Activated CD4-positive, alpha-beta T cell treated with anti-CD3 and anti-CD28 coated beads, Interleukin-10, Interleukin-2, amounts not matched to agents 100 ng/mL and 50 ng/mL, durations not matched to agents 16 hours and 8 hours (primary cell): ENCODE measurements at places on chromosomes 2 and 18.

GRCh38 chr2:20370191-20370590 is 19.5 kb upstream of the PUM2 start:
- no peak for DNase-seq

DNA sequence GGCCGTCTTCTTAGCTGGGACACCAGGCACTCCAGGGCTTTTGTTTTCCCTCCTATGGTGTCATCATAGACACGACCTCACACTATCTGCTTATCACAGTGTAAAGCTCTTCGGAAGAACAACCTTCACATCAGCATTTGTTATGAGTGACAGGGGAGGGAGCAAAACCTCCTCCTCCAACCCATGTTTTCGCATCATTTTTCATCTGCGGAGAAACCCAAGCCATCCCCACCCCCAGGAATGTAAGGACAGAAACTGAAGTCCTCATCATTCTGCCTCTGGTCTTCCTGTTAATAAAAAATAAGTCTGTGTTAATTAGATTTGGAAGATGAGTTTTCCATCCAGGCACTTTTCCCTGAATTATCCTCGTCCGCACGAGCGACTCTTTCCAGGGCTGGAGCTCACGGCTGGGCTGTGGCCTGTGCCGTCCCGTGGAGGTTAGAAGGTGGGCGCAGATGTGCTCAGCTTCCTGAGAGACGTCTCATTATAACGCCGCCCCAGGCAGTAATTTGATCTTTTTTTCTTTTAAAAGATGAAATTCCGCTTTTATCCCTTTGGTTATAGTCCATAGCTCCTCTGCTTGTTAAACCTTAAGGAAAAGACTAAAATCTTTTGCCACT is 101.6 kb upstream of the TMEM18 start:
- DNase-seq = no peak

GRCh38 chr2:121872651-121873050 is 117.2 kb downstream of the TSN start:
- DNase-seq = no peak

- DNase-seq = no peak
These were observed 63.9 kb downstream of the SPRED2 start for GRCh38 chr2:65368468-65368867.

GRCh38 chr2:230134496-230135129 is 65.9 kb upstream of the SLC16A14 start:
- peak; percentile 15 for DNase-seq

GRCh38 chr2:33023728-33024500 is 77.2 kb downstream of the LTBP1 start:
- DNase-seq = no peak

GRCh38 chr2:180191432-180192124 is 184.5 kb upstream of the CWC22 start:
- no peak for DNase-seq

GRCh38 chr18:9743200-9744016 is 35.3 kb downstream of the RAB31 start:
- DNase-seq = peak; percentile 16

DNA sequence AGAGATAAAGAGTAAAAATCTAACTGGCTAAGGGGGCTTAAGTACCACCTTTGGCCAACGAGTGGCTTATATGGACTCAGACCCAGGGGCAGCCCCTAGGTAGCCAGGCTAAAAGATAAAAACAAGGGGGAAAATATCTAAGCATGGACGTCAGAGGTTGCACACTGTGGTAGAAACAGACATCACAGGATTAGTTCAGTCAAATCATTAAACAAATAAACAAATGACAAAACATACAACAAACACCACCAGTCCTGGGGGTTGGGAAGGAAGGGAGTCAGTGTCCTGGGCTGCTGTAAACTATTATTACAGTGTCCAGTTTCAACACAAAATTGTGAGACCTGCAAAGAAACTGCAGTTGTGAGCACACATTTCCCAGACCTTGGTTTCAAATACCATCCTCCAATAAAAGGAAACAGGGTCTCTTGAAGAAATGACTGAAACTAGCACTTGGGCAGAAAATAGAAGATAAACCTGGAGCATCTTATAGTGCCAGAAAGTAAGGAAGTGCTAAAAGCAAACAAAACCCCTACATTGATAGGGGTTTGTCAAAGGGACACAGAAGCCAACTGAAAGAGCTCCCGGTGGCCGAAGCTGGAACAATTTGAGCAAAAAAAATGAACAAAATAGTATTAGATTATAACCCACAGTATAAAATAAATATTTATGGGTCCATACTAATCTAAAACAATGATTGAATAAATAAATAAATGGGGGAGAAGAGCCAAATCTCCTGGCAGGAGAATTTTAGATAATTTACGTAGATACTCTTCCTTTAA is 154.8 kb upstream of the KLF7 start:
- no peak for DNase-seq

- DNase-seq = no peak
These were observed 56.7 kb downstream of the CYP26B1 start for GRCh38 chr2:72090781-72091482.

- DNase-seq = peak; percentile 11
These were observed 15.3 kb upstream of the UGT1A9 start for GRCh38 chr2:233656443-233656842.

GRCh38 chr2:40466935-40467572 is 15.2 kb upstream of the SLC8A1 start:
- no peak for DNase-seq

GRCh38 chr2:99634234-99634633 is 144.4 kb upstream of the REV1 start:
- DNase-seq = no peak

GRCh38 chr18:5984245-5984644 is 88.9 kb upstream of the TMEM200C start:
- DNase-seq = no peak

DNA sequence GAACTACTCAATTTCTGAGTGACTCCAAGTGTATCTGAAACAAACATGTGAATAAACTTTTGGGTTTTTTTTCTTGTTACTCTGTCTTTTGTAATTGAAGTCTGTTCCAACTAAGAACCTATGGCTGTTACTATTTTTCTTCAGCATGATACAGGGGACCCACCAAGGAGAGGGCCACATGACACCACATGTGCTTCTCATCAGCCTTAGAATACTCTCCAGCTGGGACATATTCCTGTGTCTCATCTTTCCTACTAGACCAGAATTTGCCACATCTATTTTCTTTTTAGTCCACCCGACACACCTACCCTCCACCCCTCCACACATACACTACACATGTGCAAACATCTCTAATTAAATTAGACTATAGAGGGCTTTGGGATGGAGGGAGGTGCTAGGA is 191.7 kb upstream of the NDUFV2 start:
- no peak for DNase-seq

DNA sequence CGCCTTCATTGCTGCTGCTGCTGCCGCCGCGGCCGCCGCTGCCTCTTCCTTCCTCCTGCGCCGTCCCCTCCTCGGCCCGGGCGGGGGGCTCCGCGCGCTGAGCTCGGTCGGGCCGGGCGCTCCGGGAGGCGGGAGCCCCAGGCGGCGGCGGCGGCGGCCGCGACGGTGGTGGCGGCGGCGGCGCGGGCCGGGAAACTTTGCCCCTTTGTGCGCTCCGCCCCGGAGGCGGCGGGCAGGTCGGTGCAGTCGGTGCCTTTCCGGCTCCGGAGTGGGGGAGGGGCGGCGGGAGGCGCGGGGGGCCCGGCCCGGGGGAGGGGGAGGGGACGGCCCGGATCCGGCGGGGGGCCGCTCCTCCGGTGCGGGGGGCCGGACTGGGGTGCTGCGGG is 205 bp downstream of the TET3 start:
- DNase-seq = peak; percentile 68

- no peak for DNase-seq
These were observed 826.7 kb upstream of the ACVR2A start for GRCh38 chr2:147017951-147018645.

DNA sequence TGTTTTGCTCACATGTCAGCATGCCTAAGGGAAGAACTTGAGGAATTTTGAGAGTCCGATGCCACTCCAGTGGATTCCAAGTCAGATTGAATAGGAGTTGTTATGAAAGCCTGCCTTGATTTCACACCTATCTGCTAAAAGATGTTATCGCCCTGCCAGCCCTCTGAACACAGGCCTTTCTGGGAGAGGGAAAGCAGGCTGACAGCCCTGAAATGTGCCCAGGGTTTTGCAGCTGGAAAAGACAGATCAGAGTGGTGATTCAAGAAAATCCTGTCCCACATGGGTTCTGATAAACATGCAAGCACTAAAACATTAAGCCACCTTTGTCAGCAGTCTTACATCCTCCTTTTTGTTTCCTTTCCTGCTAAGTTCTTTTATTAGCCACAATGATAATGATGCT is 1752.9 kb upstream of the CELF4 start:
- no peak for DNase-seq

- no peak for DNase-seq
These were observed 264.8 kb downstream of the ANAPC1 start for GRCh38 chr2:111618978-111619902.

GRCh38 chr2:221529943-221530652 is 42.0 kb downstream of the EPHA4 start:
- DNase-seq = peak; percentile 26

GRCh38 chr18:76475450-76476194 is 19.4 kb downstream of the ZNF516 start:
- DNase-seq = no peak

DNA sequence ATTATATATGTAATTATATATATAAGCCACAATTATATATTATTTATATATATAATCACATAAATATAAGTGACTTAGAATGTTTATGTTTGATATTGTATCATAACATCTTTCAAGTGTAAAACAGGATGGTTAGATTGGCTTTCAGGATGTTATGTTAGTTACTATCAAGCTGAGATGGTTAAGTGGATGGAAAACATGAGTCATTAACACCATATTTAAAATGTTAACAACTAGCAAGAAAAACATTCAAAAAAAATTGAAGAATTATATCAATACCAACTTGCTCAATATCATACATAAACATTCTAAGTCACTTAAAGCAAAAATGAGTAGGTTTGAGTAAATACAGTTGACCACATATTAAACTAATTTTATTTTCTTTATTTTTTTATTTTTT is 21.8 kb upstream of the RAB27B start:
- DNase-seq = peak; percentile 14

DNA sequence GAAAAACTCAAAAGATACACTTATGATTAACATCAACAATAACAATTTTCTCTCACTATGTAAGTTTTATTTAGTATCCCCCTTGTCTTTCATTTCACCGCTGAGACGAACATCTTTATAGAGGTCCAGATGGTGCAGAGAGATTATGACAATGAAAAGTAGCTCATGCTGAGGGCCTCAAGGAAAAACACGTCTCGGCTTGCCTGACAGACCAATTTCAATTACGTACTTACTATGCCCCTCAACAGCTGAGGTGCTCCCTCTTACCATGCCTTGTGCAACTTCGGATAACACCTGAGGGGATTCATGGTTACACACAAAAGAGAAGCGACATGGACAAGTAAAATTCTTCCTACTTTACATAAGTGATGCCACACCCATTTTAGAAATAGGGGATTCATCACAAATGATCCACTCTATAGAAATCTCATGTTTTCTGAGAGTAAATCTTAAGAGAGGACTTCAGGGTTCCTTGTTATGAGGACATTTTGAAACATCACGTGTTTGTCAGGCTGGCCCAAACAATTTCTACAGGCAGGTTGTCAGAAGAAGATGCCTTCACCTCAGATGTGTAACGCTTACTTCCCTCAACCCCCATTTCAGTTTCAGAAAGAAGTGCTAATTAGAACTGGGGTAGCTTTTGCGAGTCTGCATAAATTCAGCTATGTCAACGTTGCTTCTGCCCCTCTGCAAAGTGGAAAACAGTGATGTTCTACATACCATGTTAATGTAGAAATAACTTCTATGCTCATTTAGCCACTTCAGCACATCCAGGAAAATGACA is 191.4 kb downstream of the NRXN1 start:
- no peak for DNase-seq

DNA sequence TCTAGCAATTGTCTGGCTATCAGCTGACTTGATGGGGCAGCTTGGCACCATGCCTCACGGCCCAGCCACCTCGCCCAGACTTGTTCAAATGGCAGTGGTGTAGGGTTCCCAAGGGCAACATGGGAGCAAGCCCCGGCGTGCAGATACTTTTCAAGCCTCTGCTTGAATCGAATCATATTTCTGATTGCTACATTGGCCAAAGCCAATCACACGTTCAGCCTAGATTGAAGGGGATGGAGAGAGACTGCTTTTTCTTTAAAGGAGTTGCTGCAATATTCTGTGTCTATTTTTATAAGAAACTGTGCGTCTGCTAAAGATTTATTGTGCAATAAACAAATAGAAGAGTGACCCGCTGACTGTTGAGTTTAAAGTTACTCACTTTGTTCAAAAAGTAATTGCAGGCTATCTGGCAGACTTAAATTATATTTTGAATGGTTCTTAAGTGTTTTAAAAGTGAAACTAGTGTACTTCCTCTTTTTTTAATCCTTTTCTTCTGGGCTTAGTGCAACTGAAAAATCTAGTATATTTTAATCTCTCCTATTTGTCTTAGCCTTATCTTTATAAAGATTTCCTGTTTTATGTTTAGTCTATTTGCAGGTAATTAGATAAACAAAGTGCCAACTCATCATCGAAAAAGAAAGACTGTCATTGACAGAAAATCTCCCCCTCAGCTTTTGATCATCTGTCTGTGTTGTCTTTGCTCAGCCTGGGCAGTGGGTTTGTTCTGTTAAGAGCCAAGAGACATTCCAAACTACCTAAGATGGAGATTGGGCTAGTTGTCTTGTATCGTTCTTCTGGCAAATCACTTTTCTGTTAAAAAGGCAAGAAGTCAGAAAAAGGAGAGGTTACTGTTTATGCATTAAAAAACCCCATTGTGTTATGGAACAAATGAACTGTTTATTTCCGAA is 156.1 kb downstream of the TPGS2 start:
- DNase-seq = no peak

- no peak for DNase-seq
These were observed 547.7 kb upstream of the LRRTM1 start for GRCh38 chr2:80852079-80852807.

GRCh38 chr2:135473567-135473966 is 57.5 kb downstream of the ZRANB3 start:
- peak; percentile 29 for DNase-seq

- DNase-seq = no peak
These were observed 717.2 kb downstream of the RNF144A start for GRCh38 chr2:7634409-7634808.

- DNase-seq = no peak
These were observed 236.8 kb downstream of the DYSF start for GRCh38 chr2:71689968-71690834.

DNA sequence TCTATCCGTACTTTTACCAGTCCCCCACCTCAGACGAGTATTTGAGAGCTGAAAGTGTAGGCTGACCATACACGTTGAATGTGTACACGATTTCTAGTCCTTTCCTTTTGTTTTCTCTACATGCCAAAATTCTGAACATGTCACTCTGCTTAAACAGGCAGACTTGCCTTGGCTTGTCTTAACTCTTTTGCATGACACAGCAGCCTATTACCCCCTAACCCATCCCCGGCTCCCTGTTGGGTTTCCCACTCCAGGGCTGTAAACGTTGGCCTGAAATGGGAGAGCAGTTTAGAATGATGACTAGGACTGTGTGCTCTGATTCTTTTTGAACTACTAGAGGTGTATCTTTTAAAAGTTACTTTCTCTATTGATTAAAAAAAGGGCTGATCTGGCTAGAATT is 19.1 kb downstream of the MTCL1 start:
- no peak for DNase-seq

- DNase-seq = no peak
These were observed 594.6 kb downstream of the ADCYAP1 start for GRCh38 chr18:1499265-1499664.
